ENCODE measurements at places on chromosomes 6 and 20.

- peak; percentile 25 for DNase-seq
Observed at GRCh38 chr20:40689100-40689942, at the start of gene MAFB. MAFB (minus strand) TSS chr20:40689236; CDS start chr20:40688850, 386 bp downstream.

DNA sequence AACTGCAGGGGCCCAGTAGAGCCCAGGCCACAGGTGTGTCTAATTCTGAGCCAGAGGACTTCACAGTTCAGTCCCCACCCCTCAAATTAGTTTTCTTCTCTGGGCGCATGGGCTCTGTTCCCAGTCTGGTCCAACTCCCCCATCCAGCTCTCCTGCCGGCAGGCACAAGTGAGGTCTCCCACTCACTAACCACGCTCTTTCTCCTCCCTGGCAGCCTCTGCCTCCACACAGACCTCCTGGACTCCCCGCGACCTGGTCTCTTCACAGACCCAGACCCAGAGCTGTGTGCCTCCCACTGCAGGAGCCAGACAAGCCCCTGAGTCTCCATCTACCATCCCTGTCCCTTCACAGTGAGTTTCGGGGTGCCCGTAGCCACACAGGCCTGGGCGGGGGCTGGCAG is 6.2 kb downstream of the NCR2 start:
- DNase-seq = no peak

- no peak for DNase-seq
Observed at GRCh38 chr6:51139950-51140385, 321.3 kb downstream of the TFAP2B start.

GRCh38 chr20:32527052-32527446 is 58.1 kb downstream of the NOL4L start:
- DNase-seq = no peak

DNA sequence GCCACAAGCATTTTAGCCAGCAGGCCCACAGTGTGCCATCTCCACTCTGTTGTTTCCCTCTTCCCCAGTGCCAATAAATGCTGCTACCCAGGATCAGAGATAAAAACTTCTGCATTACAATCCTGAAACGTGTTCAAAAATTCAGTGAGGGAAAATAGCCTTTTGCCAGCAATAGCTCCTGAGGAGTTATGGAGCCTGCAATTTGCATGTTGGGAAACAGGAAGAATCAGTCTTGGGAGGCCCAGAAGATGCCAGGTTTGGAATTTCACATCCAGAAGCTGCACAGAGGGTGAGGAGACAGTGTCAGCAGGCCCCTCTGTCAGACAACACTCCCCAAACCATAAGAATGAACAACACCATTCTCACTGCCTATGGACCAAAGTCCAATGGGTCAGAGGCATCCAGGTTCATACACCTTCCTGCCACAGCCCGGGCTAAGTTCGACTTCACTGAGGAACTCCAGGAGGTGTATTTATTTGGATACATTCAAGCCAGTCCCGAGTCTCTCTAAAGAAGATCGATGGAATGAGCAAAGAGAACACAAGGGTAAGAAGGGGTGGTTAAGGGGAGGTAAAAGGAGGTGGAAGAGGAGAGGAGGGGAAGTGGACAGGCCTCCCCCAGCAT is 20.8 kb downstream of the RRBP1 start:
- DNase-seq = peak; percentile 59

DNA sequence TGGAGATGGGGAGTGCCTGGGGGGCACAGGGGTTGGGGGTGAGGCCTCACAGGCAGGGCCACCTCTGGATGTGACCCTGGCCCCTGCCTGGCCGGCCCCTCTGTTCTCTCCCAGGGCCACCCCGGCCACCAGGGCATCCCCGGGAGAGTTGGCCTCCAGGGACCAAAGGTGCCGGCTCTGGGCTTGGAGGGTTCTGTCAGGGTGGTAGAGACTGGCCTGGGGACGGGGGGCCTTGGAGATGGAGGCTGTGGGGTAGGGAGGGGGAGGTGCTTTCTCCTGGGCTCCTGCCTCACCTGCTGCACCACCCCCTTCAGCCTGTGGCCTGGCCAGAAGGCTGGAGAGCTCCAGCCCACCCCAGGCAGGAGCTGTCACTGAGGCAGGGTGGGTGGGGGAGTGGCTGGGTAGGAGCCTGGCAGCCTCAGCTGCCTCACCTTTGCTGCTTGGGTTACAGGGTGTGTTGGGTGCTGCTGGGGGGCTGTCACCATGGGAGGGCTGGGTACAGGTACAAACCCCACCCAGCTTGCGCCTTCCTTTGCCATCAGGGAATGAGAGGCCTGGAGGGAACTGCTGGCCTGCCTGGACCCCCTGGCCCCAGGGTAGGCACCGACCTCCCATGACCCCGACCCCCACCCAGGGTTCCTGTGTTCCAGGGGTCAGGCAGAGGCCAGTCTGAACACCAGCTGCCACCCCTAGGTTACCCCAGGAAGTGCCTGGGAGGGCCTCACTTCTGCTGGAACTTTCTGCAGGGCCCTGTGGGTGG is 32.7 kb downstream of the COL20A1 start:
- DNase-seq = no peak

- DNase-seq = no peak
Observed at GRCh38 chr20:29876911-29877285, 1380.6 kb upstream of the DEFB115 start.

- no peak for DNase-seq
Observed at GRCh38 chr20:56595746-56596475, 33.2 kb upstream of the TFAP2C start.

DNA sequence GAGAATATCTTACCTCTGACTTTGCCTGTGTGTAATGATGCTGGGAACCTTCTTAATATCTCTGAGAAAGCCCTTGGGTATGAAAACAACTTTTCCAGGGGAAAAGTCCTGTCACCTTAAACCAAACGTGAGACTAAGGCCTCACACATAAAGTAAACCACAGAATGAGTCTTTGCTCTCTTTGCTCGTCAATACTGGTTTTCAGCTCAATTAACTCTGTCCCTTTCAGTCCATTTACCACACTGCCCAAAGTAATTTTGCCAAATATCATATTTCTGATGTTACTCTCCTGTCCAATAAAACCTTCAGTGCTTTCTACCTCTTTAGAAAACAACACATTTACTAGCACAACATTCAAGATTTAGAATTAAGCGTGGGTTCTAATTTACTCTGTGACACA is 100.5 kb upstream of the HMGCLL1 start:
- no peak for DNase-seq

- no peak for DNase-seq
Observed at GRCh38 chr20:35329435-35330139, 37.4 kb upstream of the FAM83C start.

GRCh38 chr6:139597771-139598755 is 223.6 kb upstream of the CITED2 start:
- DNase-seq = peak; percentile 99

DNA sequence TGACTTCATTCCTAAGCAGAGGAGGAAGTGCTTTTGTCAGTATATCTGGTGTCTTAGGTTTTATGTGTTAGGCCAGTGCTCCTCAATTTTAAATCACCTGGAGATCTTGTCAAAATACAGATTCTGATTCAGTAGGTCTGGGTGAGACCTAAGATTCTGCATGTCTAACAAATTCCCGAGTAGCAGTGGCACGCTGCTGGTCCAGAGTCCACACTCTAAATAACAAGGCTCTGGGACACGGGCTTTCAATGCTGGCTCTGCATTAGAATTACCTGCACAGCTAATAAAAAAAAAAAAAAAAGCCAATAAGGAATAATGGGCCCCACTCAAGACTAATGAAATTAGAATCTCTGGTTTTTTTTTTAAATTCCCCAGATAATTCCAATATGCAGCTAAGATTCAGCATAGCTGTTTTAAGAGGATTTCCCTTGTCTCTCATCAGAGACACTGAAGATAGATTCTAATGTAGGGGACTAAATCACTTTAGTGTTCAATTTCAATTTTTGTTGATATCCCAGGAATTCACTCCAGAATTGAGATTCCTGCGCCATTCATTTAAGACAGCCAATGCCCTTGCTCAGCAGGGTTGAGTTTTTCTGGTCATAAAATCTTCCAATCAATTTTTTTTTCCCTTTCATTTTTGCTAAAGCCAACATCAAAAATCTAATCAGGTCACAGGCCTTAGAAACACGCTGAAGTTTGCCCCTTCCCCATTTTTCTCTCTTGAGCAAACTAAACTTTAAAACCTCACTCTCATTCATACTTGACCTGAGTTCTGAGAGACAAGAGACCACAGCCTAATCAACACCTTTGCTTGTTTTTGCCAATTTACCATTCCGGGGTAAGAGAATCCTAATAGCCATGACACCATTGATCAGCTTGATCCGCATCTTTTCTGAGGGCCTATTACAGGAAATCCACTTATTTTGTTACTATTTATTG is 2.4 kb downstream of the TDP2 start:
- no peak for DNase-seq

DNA sequence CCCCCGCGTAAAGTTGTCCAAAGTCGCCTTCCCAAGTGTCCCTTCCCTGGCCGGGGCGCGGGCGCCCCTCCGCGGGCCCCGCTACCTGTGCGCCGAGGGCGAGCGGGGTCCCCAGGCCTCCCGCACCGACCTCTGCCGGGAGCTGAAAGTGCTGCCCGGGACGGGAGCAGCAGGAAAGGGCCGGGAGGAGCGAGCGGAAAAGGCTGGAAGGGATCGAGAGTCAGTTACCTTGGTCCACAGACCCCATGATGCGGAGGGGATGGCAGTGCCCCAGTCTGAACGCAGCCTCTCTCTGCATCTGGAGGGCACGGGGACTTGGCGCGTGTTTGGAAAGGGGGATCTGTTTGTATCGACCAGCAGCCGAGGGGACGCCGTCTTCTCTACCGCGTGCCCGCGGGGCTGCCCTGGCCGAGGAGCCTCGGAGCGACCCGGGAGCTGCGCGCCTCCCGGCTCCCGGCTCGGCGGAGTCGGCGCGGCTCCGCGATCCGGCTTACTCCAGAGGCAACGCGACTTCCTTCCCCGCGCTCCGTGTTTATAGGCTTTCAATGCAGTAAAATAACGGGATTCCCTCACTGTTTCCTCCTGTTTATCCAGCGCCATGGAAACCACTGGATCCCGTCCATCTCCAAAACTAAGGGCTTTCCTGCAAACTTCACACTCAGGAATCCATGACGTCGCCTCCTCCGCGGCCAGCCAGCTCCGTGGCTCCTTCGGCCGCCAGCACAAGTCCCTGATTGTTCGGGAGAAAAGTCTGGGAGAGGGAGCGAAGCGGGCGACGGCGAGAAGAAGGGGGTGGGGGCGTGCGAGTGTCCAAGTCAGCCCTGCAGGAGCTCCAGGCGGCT is 20.0 kb upstream of the NFATC2 start:
- peak; percentile 79 for DNase-seq

DNA sequence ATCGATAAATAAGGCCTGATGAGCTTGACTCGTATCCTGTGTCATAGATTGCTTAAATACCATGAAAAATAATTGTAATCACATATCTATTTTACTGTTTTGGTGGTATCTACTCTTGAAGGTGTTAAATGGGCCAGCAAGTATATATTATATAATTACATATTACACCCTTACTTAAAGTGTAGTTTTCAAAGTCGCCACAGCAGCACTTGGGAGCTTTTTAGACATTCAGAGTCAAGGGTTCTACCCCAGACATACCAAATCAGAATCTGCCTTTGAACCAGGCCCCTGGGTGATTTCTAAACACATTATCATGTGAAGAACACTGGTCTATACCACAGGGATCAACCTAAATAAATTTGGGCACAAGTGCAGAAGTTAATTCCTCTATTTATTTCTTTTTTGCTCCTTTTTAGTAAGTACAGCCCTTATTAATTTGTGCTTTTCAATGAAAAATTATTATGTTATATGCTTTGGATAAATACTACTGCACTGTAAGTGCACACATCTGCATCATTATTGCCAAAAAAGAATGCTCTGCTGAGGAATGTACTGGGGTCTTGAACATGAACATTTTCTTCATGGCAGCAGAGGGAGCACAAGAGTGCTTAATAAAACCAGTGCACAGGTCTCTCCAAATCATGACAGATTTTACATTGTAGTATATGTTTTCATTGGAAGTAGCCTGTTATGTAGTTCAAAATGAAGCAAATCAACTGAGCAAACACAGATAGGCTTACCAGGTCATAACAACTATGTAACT is 3.1 kb upstream of the ATXN1 start:
- no peak for DNase-seq

DNA sequence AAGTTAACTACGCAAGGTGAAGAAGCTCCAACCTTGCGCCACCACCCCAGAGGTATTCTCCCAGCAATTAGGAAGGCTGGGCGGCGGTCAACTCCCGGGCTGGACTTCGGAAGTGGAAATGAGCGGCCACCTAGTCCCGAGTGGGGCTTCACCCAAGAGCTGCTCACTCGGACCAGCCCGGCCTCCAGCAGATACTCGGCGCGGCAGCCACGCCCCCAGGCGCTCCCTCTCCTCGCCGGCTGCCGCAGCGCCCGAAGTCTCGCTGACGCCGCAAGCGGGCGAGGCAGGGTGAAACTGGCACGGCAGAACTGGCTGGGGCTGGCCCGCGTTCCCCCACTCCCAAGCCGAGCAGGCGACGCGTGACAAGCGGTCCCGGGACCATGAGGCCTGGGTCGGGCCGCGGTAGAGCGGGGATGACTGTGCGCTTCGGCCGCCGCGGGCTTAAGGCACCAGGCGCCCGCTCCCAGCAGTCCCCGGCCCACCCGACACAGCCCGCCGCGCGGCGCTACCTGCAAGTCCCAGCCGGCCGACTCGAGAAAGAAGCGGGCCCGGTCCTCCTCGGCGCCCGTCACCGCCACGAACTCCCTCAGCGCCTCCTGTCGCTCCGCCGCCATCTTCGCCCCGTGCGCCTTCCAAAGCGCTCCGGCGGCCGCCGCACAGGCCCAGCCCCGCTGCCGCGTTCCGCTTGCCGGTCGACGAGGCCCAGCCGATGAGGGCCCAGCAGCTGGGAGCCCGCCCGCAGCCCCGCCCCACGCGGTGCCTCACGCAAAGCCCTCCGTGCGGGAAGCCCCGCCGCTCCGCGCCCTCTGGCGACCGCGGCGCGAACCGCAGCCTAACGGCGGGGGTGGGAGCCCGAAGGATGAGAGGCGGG is at the start of gene NSFL1C:
NSFL1C (minus strand) TSS at position 639 of the 871 bp plus-strand sequence; CDS start at position 614, 25 bp downstream.
- DNase-seq = peak; percentile 73

DNA sequence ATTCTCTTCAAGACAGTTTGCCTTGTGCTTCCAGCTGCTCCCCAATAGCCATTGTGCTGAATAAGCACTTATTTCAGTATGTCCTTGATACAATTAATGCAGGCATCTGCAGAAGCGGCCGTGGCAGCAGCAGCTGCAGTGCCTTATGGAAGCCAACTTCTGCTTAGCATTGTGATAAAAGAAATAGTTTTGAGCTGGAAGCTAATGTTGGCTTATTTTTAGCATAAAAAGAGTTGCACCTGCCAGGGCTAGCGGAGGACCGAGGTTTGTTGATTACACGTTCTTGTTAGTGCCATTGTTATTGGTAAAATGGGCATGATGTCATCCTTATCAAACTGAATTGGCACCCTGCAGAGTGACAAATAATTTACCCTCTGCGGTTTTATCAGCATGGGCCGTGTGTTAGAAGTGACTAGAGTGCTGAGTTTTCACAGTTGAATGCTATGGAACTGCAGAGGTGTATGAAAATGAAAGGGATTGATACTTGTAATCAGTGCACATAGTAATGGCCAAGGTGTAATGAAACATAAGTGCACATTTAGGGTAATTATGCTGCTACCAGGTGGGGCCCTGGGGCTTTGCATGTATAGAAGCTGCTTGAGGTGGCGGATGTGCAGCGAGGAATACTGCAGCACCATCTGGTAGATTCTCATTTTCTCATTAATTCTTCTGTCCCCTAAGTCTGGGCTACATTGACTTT is 334.3 kb downstream of the CDKAL1 start:
- no peak for DNase-seq

Data from AG09309 (cell line).